ENCODE measurements at places on chromosomes 2 and 18. TPM values are rescaled to one million over a fixed set of nuclear protein-coding genes. Genes with fewer than 3 reads are reported as not detected.

The NHEJ1 gene
- total RNA-seq, result 13.0 TPM

The TEKT4 gene
- not detected for total RNA-seq

The CFAP221 gene
- total RNA-seq, result not detected

The LOXHD1 gene
- not detected for total RNA-seq

The ATG9A gene
- total RNA-seq, result 45.8 TPM

The GKN1 gene
- not detected for total RNA-seq

DNA sequence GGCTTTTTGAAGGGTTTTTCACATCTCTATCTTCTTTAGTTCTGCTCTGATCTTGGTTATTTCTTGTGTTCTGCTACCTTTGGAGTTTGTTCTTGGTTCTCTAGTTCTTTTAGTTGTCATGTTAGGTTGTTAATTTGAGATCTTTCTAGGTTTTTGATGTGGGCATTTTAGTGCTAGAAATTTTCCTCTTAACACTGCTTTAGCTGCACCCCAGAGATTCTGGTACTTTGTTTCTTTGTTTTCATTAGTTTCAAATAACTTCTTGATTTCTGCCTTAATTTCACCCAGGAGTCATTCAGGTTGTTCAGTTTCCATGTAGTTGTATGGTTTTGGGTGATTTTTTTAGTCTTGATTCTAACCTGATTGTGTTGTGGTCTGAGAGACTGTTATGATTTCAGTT, 34.7 kb downstream of the AGPS start:
- peaks cover 40% of the 10 kb centered on the region for H3K36me3 ChIP-seq
- DNase-seq, result no peak
- H3K4me1 ChIP-seq, result peaks cover 25% of the 10 kb centered on the region
- H3K27me3 ChIP-seq, result no peaks in the 10 kb centered on the region
- no peak overlapping the region for H3K27ac ChIP-seq
- H3K4me3 ChIP-seq, result no peak overlapping the region

DNA sequence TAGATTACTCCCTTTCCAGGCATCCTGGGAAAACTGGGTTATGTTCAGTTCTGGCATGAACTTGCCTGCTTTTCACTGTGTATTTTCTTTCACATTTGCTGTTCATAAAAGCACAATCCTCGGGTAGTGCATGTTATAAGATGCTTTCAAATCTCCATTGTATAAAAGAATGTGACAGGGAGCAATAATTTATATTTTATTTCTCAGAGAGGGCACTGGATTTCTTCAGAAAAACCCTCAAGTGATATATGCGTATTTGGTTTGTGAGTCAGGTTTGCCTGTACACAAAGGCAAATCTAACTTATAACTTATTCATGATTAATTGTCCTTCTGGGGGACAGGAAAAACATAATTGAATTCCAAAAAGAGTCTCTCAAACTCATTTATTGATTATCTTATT, 440.7 kb upstream of the MMADHC start:
- no peak for DNase-seq
- peaks cover 25% of the 10 kb centered on the region for H3K4me1 ChIP-seq
- H3K27ac ChIP-seq, result no peak overlapping the region
- no peaks in the 10 kb centered on the region for H3K27me3 ChIP-seq
- no peaks in the 10 kb centered on the region for H3K36me3 ChIP-seq
- no peak overlapping the region for H3K4me3 ChIP-seq

- no peaks in the 10 kb centered on the region for H3K27me3 ChIP-seq
- DNase-seq, result peak; percentile 42
- peak within 1 kb of the TSS; percentile 33 for H3K4me3 ChIP-seq
- H3K27ac ChIP-seq, result peak within 1 kb of the TSS; percentile 27
- H3K4me1 ChIP-seq, result peaks cover 8% of the 10 kb centered on the region
These were observed at the start of gene CASP10 for GRCh38 chr2:201182650-201183364. Gene CASP10 (plus strand): TSS chr2:201183141. CDS start chr2:201185778, 2,637 bp downstream.

GRCh38 chr2:122078451-122078850, 323.0 kb downstream of the TSN start:
- no peaks in the 10 kb centered on the region for H3K4me1 ChIP-seq
- H3K36me3 ChIP-seq, result no peaks in the 10 kb centered on the region
- no peaks in the 10 kb centered on the region for H3K27me3 ChIP-seq
- no peak overlapping the region for H3K4me3 ChIP-seq

DNA sequence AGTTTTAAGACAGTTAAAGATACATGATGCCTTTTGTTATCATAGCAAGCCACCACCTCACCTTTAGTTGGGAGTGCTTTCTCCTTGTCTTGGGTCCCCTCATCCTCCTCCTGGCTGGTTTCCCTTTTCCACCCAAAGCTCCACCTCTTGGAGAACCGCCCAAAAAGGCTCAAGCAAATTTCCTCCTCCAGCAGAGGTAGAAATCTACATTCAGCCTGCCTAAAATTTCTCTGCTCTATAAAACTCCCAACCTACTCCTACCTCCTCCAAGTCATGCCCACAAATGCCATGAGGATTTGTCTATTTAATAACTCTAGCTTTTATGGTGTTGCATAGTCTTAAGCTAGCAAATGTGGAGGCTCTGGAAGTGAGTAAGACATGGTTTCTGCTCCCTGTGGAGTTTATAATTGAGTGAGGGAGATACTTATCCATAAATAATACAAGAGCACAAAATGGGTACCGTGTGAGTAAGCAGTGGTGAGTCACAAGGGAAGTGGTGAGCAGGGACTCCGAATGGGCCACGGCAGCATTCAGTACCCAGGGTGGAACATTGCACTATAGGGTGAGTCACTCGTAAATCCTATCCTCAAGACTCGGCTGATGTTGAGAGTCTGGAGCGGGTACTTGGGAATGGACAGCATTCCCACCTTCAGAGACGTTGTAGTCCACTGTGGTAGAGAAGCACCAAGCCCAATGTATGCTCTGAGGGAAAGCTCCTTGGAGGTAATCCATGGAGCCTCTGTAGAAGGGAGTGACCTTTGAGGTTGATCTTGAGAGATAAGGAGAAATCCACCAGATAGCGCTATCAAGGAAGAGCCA, 146.3 kb downstream of the RTN4 start:
- peaks cover 24% of the 10 kb centered on the region for H3K4me1 ChIP-seq
- H3K36me3 ChIP-seq, result no peaks in the 10 kb centered on the region
- H3K27ac ChIP-seq, result peak overlapping the region; percentile 71
- no peak overlapping the region for H3K4me3 ChIP-seq
- no peaks in the 10 kb centered on the region for H3K27me3 ChIP-seq

GRCh38 chr2:99278793-99279291, 22.2 kb downstream of the LYG1 start:
- no peaks in the 10 kb centered on the region for H3K27me3 ChIP-seq
- no peaks in the 10 kb centered on the region for H3K4me1 ChIP-seq
- H3K4me3 ChIP-seq, result no peak overlapping the region
- DNase-seq, result no peak
- no peaks in the 10 kb centered on the region for H3K36me3 ChIP-seq

DNA sequence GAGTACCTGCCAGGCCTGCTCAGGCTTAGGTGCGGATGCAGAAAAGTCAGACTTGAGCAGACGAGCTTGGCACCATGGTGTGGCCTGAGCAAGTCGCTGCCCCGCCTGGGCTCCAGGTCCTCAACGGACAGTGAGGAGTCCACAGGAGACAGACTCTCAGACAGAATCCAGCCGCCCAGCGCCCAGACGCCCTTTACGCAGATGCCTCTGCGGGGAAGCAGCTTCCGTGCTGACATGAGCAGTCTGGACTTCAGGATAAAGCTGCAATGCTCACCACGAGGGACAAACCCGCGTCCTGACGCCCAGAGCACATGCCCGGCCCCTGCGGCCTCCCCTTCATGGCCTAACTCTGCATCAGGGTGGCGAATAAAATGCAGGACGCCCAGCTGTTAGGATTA, 3.5 kb upstream of the MAB21L4 start:
- no peak overlapping the region for H3K27ac ChIP-seq
- no peaks in the 10 kb centered on the region for H3K36me3 ChIP-seq
- H3K27me3 ChIP-seq, result no peaks in the 10 kb centered on the region
- H3K4me3 ChIP-seq, result no peak overlapping the region

GRCh38 chr18:50586710-50587109, 26.8 kb downstream of the MAPK4 start:
- no peaks in the 10 kb centered on the region for H3K4me1 ChIP-seq
- H3K4me3 ChIP-seq, result no peak overlapping the region
- 0 out of 2 replicates have a peak, but pooled peaks cover 5% of the 10 kb centered on the region for H3K27me3 ChIP-seq
- no peak overlapping the region for H3K27ac ChIP-seq
- DNase-seq, result no peak
- H3K36me3 ChIP-seq, result no peaks in the 10 kb centered on the region

GRCh38 chr2:37907501-37908225, 17.4 kb upstream of the RMDN2 start:
- no peak overlapping the region for H3K27ac ChIP-seq
- H3K36me3 ChIP-seq, result no peaks in the 10 kb centered on the region
- no peak for DNase-seq
- H3K27me3 ChIP-seq, result no peaks in the 10 kb centered on the region

DNA sequence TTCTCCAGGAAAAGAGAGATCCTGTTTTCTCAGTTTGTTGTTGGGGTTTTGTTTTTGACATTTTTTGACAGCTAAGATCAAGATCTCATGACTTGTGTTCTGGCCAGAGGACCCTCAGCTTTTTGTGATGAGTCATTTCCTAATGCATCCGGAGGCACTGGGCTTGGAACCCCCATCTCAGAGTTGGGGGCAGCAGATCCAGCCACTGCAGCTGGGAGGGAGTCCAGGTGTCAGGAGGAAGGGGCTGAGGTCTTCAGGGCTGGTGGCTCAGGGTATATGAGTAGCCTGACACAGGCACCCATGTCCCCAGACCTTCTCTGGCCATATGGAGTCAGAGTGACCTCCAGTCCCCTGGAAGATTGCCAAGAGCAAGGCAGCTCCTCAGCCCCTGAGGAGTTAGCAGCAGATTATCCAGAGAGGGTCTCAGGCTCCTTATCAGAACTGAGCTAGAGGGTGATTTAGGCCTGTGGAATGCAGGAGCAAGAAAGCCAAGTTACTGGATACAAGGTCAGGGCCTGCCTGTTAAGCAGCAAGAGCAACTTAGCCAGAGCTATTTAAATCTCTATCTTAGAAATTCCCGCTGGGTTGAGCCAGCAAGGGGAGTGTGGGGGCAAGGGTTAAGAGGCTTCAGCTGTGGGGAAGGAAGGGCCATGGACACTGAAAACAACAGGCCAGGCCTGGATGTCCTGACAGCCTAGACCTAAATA, 62.4 kb downstream of the TANC1 start:
- DNase-seq, result peak; percentile 56
- no peaks in the 10 kb centered on the region for H3K27me3 ChIP-seq
- no peak overlapping the region for H3K4me3 ChIP-seq
- H3K36me3 ChIP-seq, result no peaks in the 10 kb centered on the region

- no peak for DNase-seq
- no peaks in the 10 kb centered on the region for H3K36me3 ChIP-seq
- H3K27me3 ChIP-seq, result no peaks in the 10 kb centered on the region
- no peak overlapping the region for H3K4me3 ChIP-seq
- H3K27ac ChIP-seq, result no peak overlapping the region
These were observed 7.0 kb upstream of the PER2 start for GRCh38 chr2:238295144-238296112.

DNA sequence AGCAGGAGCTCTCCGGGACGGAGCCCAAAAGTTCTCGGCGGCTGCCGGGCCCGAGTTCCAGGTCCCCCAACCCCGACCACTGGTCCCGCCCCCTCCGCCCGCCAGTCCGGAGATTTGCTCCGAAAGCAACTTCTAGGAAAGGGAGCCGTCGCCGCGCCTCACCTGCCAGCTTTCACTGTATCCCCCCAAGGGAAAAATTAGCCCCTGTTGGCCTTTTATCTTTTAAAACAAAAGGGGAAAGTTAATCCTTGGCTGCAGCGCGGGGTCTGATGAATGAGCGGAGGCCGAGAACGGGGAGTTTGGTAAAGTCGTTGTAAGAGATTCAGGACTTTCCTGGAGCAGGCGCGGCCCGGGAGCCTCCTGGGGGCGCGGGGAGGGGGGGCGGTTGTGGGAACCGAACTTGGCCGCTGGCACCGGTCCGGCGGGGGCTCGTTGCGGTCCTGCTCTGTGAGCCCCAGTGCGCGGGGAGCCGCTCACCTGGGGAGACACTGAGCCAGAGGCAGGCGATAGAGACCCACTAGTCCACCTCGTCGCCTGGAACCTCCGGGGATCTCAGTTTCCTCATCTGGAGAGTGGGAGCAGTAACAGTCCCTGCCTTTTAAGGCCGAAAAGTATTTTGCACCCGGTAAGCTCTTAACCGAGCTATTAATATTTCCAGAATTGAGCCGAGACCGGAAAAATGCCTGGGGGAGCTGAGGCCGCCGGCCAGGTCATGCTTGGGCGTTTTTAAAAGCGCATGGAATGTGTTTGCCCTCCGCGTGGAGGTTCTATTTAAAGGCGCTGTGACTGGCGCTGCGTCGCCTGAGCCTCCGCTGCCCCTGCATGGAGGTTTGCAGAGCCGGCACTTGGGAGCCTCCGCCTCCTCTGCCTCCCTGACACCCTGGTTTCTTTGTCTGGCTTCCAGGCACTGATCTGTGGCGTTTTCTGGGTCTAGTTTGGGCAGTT, 1.1 kb downstream of the EFHD1 start:
- H3K4me3 ChIP-seq, result no peak overlapping the region
- H3K36me3 ChIP-seq, result no peaks in the 10 kb centered on the region
- H3K27ac ChIP-seq, result no peak overlapping the region
- peaks cover 12% of the 10 kb centered on the region for H3K27me3 ChIP-seq
- DNase-seq, result no peak

DNA sequence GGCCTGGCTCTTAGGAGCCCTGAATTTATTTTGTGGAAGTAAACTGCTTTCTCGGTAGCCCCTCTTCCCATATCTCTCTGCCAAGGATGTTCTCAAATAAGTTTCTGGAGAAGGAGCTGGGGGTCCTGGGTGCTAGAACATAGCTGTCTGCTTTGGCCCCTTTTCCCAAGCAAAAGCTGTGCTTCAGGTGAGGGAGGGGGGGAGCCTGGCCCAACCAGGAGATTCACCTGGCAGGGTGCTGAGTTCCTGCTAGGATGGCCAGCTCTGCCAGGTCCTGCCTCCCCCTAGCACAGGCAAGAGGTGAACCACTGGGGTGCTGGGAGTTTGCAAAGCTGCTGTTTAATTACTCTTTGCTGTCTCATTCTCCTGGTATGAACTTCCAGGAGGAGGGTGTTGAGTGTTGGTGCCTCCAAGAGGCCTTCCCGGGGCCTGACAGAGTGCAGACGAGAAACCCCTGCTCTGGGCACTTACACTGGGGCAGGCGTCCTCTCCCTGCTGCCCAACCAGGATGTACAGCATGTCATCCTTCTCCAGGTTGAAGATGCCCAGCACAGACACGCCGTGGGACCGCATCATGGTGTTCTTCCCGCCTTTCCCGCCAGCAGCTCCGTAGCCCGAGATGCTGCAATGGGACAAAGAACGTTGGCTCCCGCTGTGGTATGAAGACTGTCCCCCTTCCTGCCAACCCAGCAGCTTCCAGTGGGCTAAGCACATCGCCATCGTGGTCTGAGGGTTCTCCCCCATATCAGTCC, 124.2 kb downstream of the CLIP4 start:
- no peaks in the 10 kb centered on the region for H3K4me1 ChIP-seq
- H3K4me3 ChIP-seq, result no peak overlapping the region
- no peaks in the 10 kb centered on the region for H3K36me3 ChIP-seq
- DNase-seq, result no peak
- H3K27me3 ChIP-seq, result peaks cover 23% of the 10 kb centered on the region

Data from SJSA1 (cell line).